ENCODE measurements at places on chromosomes 4 and X.

DNA sequence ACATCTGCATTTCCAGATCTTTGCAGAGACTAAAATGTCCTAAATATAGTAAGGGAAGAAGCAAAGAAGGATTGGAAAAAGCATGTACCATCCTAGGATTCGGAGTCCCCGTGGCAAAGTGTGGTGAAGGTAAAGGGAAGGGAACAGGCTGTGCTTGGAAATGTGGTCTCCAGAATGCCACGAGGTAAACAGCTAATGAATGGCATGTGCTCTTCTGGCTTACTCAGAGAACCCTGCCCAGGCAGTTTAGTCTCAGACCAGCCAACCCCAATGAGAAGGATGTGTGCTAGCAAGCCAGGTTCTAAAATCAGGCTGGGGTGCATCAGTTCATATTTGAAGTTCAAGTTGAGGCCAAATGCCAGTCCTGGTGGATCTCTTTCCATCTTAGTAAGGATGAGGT, 113.1 kb downstream of the RS1 start:
- DNase-seq, result peak; percentile 16

DNA sequence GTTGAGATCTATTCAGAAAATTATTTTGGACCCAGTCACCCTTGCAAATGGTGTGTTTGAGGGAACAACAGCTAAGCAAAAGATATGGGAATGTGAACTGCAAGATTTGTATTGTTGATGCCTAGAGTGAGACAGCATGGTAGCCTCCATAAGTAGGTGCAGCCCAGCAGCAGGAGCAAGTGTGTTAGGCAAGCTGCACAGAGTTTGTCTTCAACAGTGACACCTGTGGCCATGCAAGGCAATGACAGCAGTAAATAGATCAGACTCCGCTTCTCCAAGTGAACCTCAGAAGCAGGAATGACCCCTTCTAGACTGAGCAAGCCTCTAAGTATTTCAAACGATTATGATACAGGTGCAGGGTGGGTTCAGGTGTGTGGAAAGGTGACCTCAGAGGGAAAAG, 133.4 kb upstream of the MSX1 start:
- DNase-seq, result no peak

DNA sequence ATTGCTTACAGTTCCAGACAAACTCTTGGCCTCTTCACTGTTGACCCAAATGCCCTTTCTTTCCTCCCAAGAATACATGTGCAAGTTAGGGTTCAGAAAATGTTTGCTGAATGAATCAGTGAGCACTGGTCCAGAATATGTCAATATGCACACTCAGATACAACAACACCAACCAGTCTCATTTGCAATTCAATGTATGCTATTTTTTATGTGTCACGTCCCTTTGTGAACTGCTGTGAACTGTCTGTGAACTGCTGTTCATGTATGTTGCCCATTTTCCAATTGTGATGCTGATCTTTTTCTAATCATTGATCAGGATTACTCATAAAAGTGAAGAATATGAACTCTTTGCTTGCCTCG, 17.8 kb downstream of the GAB3 start:
- DNase-seq, result peak; percentile 72

- DNase-seq, result no peak
These were observed 24.2 kb upstream of the CAMK2D start for GRCh38 chr4:113785781-113786180.

DNA sequence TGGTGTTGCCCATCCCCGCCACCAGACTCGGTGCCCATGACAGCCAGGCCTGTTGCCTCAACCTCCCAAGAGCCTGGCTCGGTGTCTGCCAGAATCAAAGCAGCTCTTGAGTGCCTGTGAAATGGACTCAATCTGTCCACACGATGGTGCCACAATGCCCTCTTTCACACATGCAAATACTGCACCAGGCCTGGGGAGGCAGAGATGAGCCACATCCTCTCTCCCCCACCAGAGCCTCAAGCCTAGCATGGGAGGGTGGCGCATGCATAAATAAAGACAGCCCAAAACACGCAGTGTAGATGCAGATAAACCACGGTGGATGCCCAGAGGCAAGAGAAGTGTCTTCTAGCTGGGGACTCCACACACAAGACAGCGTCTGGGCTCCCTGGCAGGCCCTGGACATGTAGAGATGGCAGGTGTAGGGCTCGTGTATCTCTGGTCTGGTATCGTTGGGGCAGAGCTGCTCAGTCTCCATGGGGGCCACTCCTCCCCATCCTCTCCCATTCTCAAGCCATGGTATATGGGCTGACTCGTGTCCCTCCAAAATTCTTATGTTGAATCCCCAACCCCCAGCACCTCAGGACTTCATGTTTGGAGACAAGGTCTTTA, 65.6 kb downstream of the JAKMIP1 start:
- no peak for DNase-seq

- no peak for DNase-seq
These were observed 145.7 kb downstream of the RAPGEF2 start for GRCh38 chr4:159248384-159249178.

GRCh38 chrX:5976332-5976731, 252.3 kb downstream of the NLGN4X start:
- DNase-seq, result no peak

DNA sequence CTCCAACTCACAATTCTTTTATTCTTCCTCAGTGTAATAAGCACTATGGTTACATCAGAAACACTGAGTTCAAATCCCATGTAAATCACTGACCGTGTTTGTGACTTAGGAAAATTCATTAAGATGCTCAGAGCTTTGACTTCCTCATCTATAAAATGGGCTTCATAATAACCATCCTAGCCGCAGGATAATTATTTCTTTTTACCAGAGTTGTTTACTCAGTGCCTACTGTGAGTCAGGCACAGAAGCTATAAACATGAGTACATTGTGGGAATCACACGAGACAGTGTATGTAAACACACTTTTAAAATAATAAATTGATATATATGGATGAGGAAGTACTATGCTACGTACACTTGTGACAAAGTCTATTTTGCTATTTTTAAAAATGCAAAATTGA, 296.3 kb upstream of the TENM3 start:
- DNase-seq, result no peak

All from foreskin fibroblast (primary cell).